ENCODE measurements at places on chromosomes 1 and 21. TPM values are rescaled to one million over a fixed set of nuclear protein-coding genes. Genes with fewer than 3 reads are reported as not detected.

DISP3 gene
- 1.8 TPM for polyA plus RNA-seq

LMOD1 gene
- polyA plus RNA-seq = 3.4 TPM

ACBD3 gene
- 57.0 TPM for polyA plus RNA-seq

CCDC190 gene
- polyA plus RNA-seq = not detected

FCRL6 gene
- 0.67 TPM for polyA plus RNA-seq

DSCAM gene
- 0.07 TPM for polyA plus RNA-seq

GJB3 gene
- 0.26 TPM for polyA plus RNA-seq

MANEAL gene
- polyA plus RNA-seq = 4.0 TPM
